ENCODE measurements at places on chromosomes 2 and 18. TPM values are rescaled to one million over a fixed set of nuclear protein-coding genes. Genes with fewer than 3 reads are reported as not detected.

RPRM gene
- total RNA-seq: not detected

DSG3 gene
- not detected for total RNA-seq

TMEFF2 gene
- not detected for total RNA-seq

ZNF892 gene
- total RNA-seq: 1.9 TPM

ARHGAP28 gene
- 0.63 TPM for total RNA-seq

TWSG1 gene
- total RNA-seq: 136 TPM

UXS1 gene
- total RNA-seq: 29.6 TPM

EPHA4 gene
- 42.2 TPM for total RNA-seq

LIMS4 gene
- total RNA-seq: 1.0 TPM

VWC2L gene
- total RNA-seq: not detected

MAP3K19 gene
- not detected for total RNA-seq

ARHGAP25 gene
- total RNA-seq: not detected

ALPI gene
- not detected for total RNA-seq

EFEMP1 gene
- total RNA-seq: 1,498 TPM

RPRD1A gene
- total RNA-seq: 45.8 TPM

MC4R gene
- total RNA-seq: 0.32 TPM

IL36A gene
- total RNA-seq: not detected

MARS2 gene
- 5.8 TPM for total RNA-seq

C2orf80 gene
- not detected for total RNA-seq

SIX3 gene
- total RNA-seq: not detected

ACADL gene
- total RNA-seq: not detected

FIGN gene
- 0.76 TPM for total RNA-seq

ITPRIPL1 gene
- total RNA-seq: 0.25 TPM

MYCN gene
- not detected for total RNA-seq
